Sciatic nerve (tissue), 2 donors: ENCODE measurements at places on chromosomes 4 and X. TPM values are rescaled to one million over a fixed set of nuclear protein-coding genes. Genes with fewer than 3 reads are reported as not detected.

The INPP4B gene
- 21.5 TPM for total RNA-seq

The SHOX gene
- total RNA-seq, result 0.36 TPM

GRCh38 chr4:116389139-116389538 lies 696.2 kb downstream of the TRAM1L1 start:
- no peak for DNase-seq

GRCh38 chr4:158295053-158295452 lies 84.8 kb downstream of the TMEM144 start:
- no peak for DNase-seq

DNA sequence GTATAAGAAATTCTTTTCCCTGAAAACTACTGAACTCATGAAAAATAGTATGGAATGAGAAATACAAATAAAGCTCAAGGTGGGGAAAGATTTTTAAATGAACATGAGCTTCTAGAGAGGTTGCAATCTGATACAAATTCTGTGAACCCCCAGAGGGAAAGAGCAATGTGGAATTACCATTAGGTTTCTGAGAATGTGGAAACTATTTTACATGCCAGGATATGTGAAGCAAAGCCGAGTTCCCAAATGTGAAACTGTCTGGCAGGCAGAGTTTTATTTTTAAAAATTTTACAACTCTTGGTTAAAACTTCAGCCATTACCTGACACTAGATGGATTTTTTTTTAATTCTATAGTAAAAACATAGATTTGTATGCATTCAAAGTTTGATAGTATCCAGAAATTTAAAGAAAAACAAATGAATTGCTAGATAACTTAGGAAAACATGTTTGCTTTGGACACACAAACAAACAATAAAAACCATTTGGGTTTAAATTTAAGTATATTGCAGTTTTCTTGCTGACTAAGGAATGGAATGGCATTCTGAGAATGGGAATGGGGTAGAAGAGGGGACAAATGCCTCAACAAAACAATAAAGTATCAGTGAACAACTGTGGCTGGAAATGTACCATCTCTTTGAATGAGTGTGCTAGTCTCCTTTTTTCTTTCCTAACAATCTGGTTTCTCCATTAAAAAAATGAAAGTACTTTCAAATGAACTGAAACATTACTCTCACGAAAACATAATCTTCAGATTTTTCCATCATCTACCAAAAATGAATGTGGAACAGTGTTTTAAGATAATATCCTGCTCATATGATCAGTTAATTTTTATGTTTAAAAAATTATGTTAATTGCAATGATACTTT lies 99.6 kb downstream of the PCDH18 start:
- DNase-seq, result no peak
